ENCODE measurements at places on chromosomes 6 and 20.

DNA sequence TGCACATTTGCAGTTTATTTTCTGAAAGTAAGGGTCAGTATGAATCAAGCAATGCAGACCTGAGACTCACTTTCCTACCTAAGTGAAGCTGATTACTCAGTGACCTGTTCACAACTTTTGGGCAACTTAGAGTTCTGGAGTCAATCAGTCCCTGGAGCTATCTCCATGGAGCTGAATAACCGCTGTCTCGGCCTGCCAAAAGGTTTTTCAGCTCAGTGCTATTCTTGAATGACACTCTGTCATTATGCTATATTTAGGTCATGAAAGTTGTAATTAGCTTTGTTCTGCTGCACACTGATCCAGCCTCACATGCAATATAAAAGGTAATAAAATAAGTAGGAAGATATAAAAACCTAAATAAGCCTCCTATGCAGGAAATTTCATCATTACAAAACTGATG lies 356.0 kb downstream of the BMP2 start:
- no peak for DNase-seq

GRCh38 chr6:53629862-53630532 lies 35.6 kb downstream of the KLHL31 start:
- DNase-seq = no peak

GRCh38 chr6:112061605-112062004 lies 7.7 kb downstream of the CCN6 start:
- no peak for DNase-seq

GRCh38 chr6:148501178-148501590 lies 158.5 kb downstream of the SASH1 start:
- DNase-seq = no peak

- no peak for DNase-seq
Observed at GRCh38 chr20:63810730-63811490, 20.2 kb downstream of the ZBTB46 start.

DNA sequence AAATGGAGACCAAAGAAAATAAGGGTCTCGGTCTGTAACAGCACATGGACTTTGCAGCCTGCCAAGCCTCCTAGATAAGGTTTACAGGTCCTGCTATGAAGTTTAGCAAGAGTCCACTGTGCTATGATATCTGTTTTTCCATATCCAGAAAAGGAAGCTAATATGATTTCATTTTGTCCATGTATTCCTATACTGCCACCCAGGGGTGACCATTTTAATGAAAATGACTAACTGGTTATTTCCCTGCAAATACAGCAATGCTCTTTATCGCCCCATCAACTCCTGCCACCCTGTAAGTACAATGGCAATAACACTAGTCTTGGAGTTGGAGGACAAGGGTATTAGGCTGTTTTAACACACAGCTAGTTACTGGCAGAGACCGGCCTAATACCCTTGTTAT lies 115.2 kb upstream of the GLP1R start:
- DNase-seq = no peak

DNA sequence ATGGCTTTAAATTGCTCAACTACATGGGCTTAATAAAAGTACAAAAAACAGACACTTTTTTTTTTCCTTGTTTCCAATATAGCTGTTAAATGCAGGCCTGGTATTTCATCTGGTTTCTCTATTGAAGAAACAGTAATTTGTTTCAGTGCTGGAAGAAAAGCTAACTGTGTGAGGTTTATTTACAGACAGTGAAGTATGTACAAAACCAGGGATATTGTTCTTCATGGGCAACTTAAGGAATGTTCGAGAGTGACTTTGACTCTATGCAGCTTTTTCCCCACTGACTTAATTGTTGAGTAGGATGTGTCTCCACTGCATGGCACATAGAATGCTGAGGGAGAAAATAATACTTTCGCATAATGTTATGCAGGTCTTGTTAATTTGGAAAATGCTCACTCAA lies 31.0 kb upstream of the PRL start:
- no peak for DNase-seq

DNA sequence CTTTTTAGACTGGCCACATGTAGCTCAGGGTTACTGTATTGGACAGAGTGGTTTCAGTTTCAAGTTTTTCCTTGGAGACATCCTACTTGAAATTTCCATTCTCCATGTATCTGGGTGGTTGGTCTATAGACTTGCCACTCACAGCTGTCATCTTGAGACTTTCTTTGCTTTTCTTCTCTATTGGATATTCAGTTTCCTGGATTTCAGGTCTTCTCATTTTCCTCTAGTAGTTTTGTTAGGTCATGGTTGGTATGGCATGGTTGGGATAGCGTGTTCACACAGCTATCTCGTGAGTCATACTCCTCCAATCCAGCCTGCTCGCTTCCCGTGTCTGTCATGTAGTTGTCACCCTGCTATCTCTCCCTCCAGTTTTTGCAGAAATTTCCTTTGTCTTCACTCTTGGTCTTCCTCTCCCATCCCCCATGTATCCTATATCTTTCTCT lies 48.3 kb downstream of the PTPN1 start:
- no peak for DNase-seq

DNA sequence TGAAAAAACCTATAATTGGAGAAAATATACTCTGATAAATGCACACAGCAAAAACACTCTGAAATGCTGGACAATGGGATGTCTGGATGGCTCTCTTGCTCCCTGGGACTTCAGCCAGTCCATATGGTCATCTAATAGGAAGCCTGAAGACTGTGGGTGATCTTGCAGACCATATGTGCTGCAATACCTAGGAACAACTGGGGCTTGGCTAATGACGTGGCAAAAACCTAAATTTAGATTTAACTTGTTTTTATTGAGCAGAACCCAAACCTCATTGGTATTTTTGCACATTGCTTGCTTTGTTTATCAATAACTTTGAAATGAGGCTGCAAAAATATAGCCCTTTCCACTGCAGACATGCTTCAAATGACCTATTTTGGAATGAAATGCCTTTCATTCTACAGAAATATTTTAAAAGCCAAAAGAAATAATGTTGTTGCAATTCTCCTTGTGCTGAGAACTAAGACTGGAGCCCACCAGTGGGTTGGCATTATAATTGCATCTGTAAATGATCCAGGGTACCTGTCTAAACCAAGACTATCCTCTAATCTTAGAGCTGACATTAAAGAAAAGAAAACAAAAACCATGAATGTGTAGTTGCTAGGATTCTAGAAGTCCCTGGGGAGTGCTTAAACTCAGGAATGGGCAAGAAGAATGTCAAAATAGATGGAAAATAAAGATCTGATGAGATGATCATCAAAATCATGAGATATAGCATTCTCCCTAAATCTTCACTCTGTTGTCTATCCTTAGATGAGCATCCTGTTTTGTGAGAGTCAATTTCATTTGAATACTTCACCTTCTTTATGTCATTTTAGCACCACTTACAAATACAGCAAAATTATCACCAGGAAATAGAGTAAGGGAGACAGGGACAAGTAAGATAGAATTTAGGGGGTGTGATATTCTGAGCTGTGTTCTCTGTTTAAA lies 152.1 kb upstream of the RIMS1 start:
- DNase-seq = no peak

- no peak for DNase-seq
Observed at GRCh38 chr6:158312672-158313397, 570 bp downstream of the TULP4 start.

DNA sequence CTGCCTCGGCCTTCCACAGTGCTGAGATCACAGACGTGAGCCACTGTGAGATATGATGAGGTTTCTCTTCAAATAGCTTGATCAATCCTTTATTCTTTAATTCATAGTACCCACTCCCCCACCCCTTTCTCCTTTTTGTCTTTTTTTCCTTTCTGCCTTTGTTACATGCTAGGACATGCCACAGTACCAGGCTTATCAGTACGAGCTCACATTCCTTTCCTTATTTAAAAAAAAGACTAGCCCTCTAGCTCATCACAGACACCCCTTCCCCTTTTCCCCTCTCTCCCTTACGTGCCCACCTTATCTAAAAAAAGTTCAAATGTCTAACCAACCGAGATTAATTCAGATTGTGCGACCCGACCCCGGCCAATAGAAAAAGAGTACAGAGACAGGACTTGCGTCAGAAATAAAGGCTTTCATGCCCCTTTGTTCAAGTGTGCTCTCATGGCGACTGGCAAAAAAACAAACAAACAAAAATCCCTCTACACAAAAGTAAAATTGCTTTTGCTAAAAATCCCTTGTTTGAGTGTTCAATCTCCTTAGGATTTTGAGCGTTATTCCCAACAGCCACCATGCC lies 49.2 kb downstream of the MRAP2 start:
- DNase-seq = no peak

- DNase-seq = no peak
Observed at GRCh38 chr6:84605298-84605697, 159.1 kb downstream of the TBX18 start.

GRCh38 chr6:135240711-135241110 lies 59.6 kb downstream of the MYB start:
- no peak for DNase-seq

DNA sequence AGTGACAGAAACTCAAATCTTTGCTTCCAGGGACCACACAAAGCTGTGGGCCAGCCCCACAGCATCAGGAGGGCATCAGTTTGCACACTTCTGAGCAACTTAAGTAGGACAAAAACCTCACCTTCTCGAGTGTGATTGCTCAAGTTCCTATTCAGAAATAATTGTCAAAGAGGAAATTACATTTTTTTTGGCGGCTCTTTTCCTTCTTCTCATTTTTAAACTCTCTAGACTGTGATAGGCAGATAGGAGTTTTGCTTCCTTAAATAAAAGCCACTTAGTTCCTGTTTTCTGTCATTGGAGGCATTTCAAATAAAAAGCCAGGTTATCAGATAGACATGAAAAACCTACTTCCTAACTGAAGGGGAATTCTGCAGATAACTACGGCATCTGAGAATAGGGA lies 11.2 kb upstream of the TAGAP start:
- no peak for DNase-seq

Measured in activated T-cell treated with anti-CD3 and anti-CD28 coated beads for 24 hours (primary cell).